ENCODE measurements at places on chromosomes 2 and 18. TPM values are rescaled to one million over a fixed set of nuclear protein-coding genes. Genes with fewer than 3 reads are reported as not detected.

DNA sequence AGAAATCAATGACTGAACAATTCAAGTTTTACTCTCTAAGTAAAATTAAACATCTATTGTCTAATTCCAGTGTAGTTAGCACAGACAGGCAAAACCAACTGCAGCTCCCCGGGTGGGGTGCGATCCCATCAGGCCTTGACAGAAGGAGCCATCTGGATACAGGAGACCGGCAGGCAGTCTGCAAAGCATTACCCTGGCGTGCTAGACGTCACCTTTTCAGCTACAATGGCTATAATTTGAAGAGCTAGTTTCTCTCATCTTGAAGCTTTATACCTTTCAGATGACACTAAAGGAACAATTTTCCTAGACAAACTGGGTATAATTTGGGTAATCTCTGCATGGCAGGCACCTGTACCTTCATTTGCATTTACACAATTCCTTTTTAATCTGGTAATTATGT, 761.5 kb upstream of the SOX11 start:
- DNase-seq = no peak

- DNase-seq = no peak
Measured at GRCh38 chr2:46800218-46800617, 115.4 kb downstream of the MCFD2 start.

GRCh38 chr2:237591141-237591881, 777 bp upstream of the RAB17 start:
- DNase-seq = peak; percentile 25

DNA sequence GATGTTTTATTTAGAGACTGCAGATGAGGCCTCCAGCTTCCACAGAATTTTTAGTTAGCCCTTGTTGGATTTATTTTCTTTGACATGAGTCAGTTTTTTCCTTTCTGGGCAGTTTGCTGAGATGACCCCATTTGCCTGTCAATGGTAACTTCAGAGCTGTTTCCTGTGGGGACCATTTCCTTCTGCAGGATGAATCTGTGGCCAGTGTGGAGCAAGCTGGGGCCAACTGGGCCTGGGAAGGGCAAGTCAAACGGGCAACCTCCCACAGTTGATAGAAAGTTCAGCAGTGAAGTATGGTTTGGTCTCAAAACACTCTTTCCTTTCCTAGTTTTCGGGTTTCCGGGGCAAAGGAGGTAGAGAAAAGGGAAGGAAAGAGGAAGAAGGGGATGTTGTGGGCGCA, 291.4 kb upstream of the NRP2 start:
- DNase-seq = no peak

DNA sequence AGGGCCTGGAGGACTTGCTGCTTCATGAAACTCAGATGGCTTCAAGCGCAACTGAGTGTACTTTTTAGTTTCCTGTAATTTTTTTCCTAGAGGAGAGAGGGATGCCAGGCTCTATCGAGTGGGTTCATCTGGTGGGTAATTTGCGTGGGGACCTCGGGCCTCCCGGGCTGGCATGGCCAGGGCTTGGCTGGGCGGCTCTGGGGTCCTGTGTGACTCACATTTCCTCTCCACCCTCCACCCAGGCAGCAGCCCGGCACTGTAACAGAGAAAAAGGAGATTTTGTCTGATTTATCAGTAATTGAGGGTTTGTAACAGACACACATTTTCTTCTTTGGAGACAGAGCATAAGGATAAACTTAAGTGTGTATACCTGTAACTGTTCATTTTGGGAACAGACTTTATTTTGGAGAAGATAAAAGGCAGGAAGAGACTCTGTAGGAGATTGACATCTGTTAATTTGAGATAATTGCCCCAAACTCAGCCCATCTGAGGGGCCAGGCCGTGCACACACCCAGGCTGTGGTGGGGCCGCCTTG, 64.3 kb downstream of the NFATC1 start:
- no peak for DNase-seq

The GALNT13 gene
- total RNA-seq = not detected

The WDR7 gene
- total RNA-seq = 29.1 TPM

The FTCDNL1 gene
- 1.3 TPM for total RNA-seq

DNA sequence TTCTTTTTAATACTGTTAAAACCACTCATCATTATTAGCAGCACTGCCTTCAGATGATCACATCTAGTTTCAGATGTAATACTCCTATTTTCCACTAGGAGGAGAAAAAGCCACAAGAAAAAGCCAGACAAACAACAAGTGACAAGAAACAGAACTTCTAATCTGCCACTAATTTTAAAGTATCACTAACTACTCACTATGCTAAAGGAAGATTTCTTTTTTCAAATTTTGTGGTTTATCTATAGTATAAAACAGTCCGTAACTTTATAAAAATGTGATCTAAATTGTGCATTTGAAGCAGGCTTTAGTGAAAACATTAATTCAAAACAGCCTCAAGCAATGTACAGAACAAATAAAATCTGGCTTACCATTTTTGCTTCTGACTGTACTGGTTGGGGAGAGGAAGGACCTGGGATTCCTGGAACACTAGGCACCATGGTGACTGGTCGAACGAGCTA, 56.8 kb downstream of the ATF2 start:
- DNase-seq = no peak

DNA sequence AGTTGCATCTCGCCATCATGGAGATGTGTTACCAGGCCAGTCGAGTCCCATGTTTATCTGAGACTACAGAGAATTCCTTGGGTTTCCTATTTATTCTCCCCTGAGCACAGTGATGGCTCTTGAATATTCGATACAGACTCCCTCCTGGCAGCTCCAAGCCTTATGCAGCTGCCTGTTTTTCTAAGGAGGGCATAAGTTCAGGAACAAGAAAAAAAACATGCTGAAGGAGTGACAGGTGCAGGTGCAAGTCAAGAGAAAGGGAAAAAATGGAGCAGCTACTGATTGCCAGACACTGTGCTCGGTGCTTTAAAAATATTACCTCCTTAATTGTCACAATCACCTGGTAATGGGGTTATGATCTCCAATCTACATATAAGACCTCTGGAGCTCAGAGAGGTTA, 177.2 kb upstream of the DPP10 start:
- no peak for DNase-seq

GRCh38 chr2:47023332-47023731, 107.7 kb upstream of the MCFD2 start:
- no peak for DNase-seq

The NT5DC4 gene
- not detected for total RNA-seq

- DNase-seq = no peak
Measured at GRCh38 chr2:23533338-23533695, 148.3 kb downstream of the KLHL29 start.

GRCh38 chr2:7748717-7749415, 831.7 kb downstream of the RNF144A start:
- peak; percentile 37 for DNase-seq

The GALNT3 gene
- 28.0 TPM for total RNA-seq

DNA sequence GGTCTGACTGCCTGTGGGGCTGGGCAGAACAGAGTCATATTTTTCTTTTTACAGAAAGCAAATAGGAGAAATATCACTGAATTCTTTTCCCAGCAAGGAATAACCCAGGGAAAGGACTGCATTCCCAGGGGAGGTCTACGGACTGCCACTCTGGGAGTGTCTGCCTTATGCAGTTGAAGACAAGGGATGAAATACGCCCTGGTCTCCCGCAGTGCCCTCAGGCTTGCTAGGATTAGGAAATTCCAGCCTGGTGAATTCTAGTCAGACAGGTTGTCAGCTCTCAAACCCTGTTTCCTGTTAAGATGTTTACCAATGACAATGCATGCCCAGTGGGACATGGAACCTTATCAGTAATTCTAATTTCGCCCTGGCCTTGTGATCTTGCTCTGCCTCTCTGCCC, 30.3 kb upstream of the PDK1 start:
- no peak for DNase-seq

The VIT gene
- total RNA-seq = not detected

The HRH4 gene
- 0.65 TPM for total RNA-seq

The GAD1 gene
- total RNA-seq = 1.5 TPM

The IGFBP5 gene
- not detected for total RNA-seq

The DAW1 gene
- total RNA-seq = not detected

DNA sequence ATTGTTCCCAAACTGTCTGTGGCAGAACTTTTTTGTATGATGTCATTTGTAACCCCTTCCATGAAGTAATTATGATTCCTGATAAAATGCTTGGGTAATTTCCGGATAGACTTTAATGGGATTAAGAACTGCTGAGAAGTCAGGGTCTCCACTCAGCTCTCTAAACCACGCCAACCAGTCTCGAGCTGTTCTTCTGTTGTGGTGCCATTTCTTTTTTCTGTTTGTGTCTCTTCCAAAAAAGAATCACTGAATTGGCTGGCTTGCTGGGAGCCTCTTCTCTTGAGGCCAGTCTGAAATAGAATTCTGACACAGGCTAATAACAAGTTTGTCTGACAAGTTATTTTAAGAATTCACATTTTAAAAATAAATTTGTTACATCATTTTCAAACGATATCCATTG, 198.9 kb downstream of the BCL2 start:
- DNase-seq = no peak

DNA sequence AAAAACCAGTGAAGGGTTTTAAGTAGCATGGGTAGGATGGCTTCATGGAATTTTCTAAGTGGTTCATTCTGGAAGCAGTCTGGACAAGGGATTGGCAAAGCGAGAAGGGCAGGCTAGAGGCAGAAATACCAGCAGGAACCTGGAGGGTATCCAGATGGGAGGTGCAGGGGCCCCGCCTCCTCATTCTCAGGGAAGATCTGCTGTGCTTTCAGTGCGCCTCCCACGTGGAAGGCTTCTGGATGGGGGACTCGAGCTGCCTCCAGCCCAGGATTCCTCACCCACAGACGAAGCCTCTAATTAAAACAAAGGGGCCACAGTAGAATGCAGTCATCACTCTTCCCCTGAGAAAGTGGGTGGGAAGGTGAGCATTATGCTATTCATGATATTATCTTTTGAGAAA, 79.8 kb downstream of the VSNL1 start:
- no peak for DNase-seq

- no peak for DNase-seq
Measured at GRCh38 chr2:68997401-68997800, 15.6 kb upstream of the ANTXR1 start.

DNA sequence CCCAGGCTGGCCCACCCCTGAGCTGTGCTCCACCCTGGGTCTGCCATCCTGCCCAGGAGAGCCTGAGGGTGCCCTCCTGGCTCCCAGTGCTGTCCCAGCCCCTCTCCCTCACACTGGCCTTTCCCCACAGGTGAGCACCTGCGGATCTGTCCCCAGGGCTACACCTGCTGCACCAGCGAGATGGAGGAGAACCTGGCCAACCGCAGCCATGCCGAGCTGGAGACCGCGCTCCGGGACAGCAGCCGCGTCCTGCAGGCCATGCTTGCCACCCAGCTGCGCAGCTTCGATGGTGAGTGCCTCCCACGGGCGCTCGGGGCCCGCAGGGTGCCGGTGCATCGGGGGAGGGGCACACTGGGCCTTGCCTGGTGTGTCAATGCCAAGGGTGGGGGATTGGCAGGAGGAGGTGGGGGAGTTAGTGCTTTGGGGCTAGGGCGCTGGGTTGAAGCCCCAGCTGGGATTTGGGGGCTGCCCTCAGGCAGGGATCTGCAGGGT, 23.5 kb downstream of the GPC1 start:
- no peak for DNase-seq

DNA sequence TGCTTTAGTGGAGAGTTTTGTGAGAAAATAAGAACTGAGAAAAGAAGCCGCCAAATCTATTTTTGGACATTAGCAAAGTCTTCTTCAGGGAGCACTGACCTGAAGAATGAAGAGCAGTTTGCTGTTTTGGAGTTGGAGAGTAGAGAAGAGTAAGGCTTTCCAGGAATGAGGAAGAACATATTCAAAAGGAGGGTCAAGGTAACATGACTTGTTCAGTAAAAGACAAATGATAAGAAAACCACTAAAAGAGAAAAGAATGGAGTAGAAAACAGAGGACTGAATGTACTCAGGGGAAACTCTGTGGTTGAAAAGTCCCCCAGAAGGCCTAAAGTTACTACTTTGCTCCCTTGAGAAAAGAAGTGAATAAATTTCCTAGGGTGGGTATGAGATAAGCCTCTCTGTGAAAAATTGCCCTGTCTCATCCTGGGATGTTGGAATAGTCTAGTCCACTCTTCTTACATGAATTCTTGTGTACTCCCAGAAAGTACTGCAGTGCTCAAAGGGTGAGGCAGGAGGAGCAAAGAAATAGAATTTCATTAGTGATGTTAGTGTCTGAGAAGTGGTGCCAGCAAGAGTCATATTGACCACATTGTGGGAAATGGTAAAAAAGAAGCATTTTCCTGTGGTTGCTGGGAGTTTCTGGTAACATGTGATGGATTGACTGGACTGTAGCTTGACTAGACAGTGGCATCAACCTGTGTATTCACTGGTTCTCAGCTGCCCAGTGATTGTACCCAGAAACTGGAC, 27.8 kb downstream of the MBD5 start:
- no peak for DNase-seq

GRCh38 chr2:1747065-1747941, 3.0 kb upstream of the PXDN start:
- DNase-seq = no peak

The HJURP gene
- total RNA-seq = 126 TPM

The UGT1A10 gene
- not detected for total RNA-seq

DNA sequence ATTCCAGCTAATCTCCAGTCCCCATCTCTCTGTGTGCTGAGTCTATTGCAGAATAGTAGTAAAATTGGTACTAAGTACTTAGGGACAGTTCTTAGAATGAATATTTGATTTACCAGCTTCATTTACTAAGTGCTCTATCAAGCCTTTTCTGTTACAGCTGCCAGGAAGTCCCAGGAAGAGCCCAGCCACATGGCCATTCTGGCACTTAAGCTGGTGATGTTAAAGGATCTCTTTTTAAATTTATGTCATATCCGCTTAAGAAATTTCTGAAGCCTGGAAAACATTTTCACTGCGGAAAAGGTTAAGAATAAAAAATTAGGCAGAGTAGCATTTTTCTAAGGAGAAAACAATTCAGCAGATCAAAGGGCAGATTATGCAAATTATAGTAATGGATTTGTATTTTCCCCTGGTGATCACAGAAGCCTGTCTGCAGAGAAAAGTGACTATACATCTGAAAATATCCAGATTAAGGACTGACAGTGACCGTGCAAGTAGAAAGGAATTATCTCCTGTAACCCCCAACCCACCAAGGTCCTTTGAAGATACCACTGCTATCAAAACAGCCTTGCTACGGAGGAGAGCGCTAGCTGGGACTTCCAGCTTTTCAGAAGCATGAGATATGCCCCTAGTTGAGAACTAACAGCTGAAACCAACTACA, 260.8 kb downstream of the SH3BP4 start:
- no peak for DNase-seq

The ALPI gene
- total RNA-seq = not detected

- DNase-seq = no peak
Measured at GRCh38 chr2:118842661-118843482, 4.6 kb downstream of the EN1 start.

The SCN9A gene
- total RNA-seq = 0.15 TPM

DNA sequence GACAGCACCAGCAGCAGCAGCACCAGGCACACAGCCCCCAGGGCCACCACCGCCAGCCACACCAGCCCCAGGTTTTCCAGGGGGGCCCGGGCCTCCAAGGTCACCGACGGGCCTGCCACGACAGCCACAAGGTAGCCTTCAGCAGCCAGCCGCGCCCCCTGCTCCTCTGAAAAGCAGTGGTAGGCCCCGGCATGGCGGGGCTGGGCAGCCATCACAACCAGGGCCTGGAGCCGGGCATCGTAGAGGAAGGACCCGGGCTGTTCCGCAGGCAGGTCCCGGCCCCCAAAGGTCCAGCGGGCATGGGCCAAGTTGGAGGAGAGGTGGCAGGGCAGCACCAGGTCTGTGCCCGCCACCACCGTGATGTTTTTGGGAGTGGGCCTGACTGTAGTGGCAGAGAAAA, 3.3 kb upstream of the ANKRD39 start:
- DNase-seq = no peak

GRCh38 chr18:9428301-9428706, 47.0 kb upstream of the RALBP1 start:
- no peak for DNase-seq

The KCNK3 gene
- total RNA-seq = not detected
